Diencephalon (tissue), 1 donor: ENCODE measurements at places on chromosomes 6 and 20. TPM values are rescaled to one million over a fixed set of nuclear protein-coding genes. Genes with fewer than 3 reads are reported as not detected.

BYSL gene
- total RNA-seq: 15.9 TPM

CALHM6 gene
- 8.5 TPM for total RNA-seq

TNFAIP3 gene
- 1.6 TPM for total RNA-seq

NRSN1 gene
- 31.4 TPM for total RNA-seq

ESR1 gene
- total RNA-seq: 0.92 TPM

HSPA1L gene
- 8.1 TPM for total RNA-seq

HTR1E gene
- total RNA-seq: 3.7 TPM

GSTA3 gene
- total RNA-seq: 0.69 TPM

AGPAT4 gene
- 52.6 TPM for total RNA-seq

BMP5 gene
- 5.5 TPM for total RNA-seq

TRIM10 gene
- 0.23 TPM for total RNA-seq

MLN gene
- total RNA-seq: not detected

COL11A2 gene
- total RNA-seq: 2.3 TPM

INSM1 gene
- 8.8 TPM for total RNA-seq

MATN4 gene
- total RNA-seq: 4.8 TPM

B3GALT4 gene
- total RNA-seq: 7.8 TPM

PDYN gene
- 35.5 TPM for total RNA-seq

RTF2 gene
- total RNA-seq: 56.1 TPM

CAP2 gene
- 21.2 TPM for total RNA-seq

RAMACL gene
- total RNA-seq: 2.1 TPM

SOBP gene
- total RNA-seq: 42.0 TPM

C20orf204 gene
- 3.7 TPM for total RNA-seq

ACTL10 gene
- total RNA-seq: 0.46 TPM

BAK1 gene
- total RNA-seq: 6.9 TPM

MYO6 gene
- total RNA-seq: 20.5 TPM
